Activated gamma-delta T cell treated with anti-CD3 and anti-CD28 coated beads, Interleukin-2, amount 50 U/mL, for 16 hours (primary cell): ENCODE measurements at places on chromosomes 11 and 22.

- DNase-seq = no peak
Measured at GRCh38 chr11:64677441-64678023, 45.5 kb downstream of the NRXN2 start.

GRCh38 chr11:130647371-130647770, 198.9 kb downstream of the ADAMTS15 start:
- no peak for DNase-seq

DNA sequence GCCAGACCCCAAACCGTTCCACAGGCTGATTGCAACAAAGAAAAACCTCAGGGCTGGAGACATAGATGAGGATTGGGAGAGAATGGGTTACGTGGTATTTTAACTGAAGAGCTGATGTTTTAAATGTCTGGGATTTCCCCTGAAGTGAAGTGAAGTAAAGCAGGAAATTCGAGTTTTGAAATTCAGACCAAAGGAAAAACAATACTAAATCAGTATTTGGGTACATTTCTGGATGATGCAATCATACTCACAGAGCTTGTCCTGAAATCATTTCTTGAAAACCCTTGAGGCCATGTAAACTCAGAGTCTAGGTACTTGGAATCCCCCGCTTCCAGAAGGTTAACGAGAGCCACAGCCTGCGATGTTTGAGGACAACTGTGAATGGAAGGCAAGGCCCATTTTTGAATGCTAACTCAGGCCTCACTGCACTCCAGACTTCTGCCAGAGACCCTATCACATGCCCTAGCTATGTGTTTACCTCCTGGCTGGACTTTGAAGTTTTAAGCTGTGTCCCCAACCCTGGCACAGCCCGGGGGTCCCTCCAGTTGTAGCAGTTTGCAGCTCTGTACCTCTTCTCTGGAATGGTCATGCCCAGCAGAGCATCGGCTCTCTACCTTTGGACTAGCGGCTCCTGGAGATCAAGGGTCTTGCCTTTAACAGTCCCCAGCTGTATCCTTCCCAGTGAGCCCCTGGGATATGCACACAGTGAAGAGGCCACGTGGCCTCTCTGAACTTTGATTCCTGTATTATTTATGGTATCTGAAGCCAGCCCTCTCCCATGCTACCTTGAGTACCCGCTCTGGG, 5.4 kb upstream of the FTH1 start:
- DNase-seq = no peak

GRCh38 chr22:28773461-28773867, 969 bp downstream of the CCDC117 start:
- no peak for DNase-seq

- DNase-seq = no peak
Measured at GRCh38 chr11:12279672-12280108, 97.7 kb upstream of the PARVA start.

DNA sequence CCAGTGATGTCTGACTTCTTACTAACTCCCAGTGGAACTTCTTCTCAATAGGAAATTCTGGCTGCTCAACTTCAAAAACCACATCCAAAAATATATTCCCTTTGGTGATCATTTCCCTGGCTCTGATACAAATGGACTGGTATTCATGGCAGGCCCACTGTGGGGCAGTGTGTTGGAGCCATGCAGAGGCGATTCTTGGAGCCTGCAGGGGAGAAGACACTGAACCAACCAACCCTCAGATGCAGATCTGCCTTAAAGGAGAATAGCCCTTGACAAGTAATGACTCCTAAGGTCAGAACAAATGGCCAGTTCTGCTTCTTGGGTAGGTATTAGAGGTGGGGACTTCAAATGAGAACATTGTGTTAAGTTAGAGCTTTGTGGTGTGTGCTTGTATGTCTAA, 12.2 kb downstream of the OR4D9 start:
- no peak for DNase-seq

- no peak for DNase-seq
Measured at GRCh38 chr11:90803831-90804230, 581.0 kb upstream of the CHORDC1 start.

GRCh38 chr11:83257761-83258168, 28.4 kb downstream of the CCDC90B start:
- DNase-seq = no peak

GRCh38 chr11:76579056-76579751, 91.3 kb downstream of the LRRC32 start:
- no peak for DNase-seq

DNA sequence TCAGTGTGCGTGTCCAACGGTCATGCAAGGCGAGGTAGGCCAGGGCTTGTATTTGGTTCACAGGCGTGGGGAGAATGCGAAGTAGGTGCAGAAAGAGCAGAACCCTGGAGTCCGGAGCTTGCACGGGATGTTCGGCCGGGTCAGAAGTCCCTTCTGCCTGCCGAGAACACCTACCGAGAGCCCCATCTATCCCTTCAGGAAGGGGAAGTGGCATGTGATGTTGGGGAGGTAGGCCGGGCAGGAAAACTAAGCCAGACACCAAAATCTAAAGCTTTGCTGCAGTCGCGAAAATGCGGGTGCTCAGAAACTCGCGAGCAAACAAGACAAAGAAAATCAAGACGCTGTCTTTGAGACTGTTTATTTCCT, 435 bp upstream of the TAF6L start:
- no peak for DNase-seq

- DNase-seq = no peak
Measured at GRCh38 chr11:1077417-1078119, 2.9 kb downstream of the MUC2 start.

- no peak for DNase-seq
Measured at GRCh38 chr11:15873501-15873900, 482.8 kb downstream of the SOX6 start.
